ENCODE measurements at places on chromosomes 5 and 9.
A peak's percentile ranks its signal among the peaks of the same experiment; 100 is the strongest.

DNA sequence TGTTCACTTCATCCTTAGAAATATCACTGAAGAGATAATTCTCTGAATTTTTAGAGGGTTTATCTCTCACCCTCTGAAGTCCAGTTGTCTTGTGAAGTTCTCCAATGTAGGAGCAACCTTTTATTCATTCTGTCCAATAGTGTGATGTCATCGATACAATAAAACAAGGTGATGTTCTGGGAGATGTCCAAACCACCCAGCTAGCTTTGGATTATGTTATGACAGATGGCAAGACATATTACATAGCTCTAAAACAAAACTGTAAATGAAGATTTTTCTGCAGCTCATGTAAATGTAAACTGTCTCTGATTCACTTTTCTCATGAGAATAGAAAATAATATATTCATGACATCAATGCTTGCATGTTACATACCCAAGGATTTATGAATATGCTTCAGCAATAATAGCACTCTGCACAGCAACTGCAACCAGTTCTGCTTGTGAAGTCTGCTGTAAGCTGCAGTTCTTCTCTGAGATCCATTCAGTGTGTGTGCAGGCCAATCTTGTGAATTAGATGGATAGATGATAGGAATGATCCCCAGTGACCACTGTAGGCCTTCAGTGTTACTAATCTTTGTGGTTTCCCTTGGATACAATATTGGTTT lies 172.6 kb upstream of the CDH12 start:
- DNase-seq = no peak

DNA sequence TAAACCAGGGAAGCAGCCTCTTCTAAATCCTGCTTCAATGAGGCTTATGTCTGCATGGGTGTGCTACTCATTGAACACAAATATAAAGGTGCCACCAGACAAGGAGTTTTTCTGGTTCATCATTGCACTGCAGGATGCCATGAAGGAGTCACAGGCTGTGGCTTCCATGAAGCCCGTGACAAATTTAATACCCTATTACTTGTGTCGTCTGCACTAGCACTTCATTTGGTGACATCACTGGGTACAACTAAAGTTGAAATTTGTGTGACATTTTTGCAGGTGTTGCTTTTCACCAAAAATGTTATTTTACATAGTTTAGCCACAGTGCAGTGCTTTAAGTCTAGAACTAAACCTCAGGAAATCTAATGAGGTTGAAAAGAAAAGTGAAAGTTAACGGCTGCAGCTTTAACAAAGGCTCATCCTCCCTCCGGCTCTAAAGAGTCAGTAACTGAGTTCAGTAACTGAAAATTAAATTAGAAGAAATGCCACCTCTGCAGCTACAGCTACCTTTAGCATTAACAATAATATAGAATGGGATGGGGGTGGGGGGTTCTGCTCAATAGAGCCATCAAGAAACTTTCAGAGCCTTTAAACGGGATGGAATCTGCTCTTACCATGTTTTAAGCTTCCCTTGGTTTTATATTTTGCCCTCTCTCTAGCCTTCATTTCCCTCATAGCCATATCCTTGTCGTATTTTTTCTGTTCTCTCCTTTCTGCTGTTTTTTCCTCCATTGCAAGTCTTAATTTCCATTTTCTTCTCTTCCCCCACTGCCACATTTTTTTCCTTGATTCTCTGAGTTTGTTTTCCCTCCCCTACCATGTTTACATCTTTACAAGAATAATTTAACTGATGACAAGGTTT lies 233.8 kb upstream of the TMEM161B start:
- no peak for DNase-seq

GRCh38 chr5:179410291-179411160 lies 65.3 kb upstream of the ADAMTS2 start:
- no peak for DNase-seq

DNA sequence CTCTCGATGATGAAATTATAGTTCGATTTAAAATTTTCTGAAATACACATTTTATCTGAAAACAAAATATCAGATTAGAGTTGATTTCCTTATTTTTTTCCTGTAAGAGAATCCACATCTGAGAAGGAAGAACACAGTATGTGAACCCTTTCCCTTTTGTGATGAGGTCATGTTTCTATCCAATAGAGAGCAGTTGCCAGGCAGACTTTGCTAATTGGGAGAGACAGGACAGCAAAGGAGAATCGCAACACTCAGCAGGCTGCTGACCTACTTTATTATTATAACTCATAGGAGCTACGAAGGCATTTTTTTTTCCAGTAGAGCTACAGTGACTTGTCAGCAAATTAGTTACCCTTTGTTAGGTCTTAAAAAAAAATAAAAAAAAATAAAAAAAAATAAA lies 242.1 kb downstream of the HCN1 start:
- no peak for DNase-seq

DNA sequence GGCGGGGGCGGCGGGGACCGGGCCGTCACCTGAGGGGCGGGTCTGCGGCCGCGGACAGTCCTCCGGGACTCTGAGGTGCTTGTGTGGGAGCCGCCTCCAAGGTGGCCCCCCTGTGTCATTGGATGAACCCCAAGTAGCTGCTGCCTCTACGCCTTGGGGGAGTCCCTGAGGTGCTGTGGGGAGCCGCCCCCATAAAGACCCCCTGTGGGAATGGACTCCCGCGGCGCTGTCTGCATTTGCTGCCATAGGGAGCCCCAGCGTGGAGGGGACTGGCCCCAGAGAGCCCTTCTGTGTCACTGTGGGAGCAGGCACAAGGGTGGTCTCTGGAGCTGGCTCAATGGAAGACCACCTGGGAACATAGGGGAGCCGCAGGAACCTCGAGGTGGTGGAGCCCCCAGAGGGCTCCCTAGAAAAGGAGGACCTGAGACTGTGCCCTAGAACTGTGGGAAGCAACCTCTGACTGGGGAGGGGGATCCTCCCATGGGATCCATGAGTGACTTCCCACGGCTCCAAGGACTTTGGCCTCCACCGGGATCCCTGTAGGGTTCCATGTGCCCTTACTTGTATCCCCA lies 412 bp downstream of the PHF24 start:
- no peak for DNase-seq

DNA sequence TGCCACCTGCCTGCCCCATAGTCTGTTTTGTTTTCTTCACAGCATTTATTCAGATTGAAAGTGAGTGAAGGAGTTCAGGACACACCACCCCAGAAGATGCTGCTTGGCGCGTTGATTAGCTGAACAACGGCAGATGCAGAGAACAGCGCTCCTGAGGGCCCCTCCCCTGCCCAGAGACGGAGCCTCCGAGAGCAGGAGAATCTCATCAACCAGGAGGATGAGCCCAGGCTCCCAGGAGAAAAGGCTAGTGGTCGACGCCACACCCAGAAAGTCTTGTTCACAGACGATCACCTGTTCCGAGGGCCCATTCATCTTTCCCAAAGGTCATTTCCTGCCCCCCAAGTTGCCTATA lies 180.4 kb upstream of the PPP1R26 start:
- DNase-seq = no peak

- DNase-seq = no peak
Observed at GRCh38 chr5:78505860-78506259, 142.7 kb downstream of the LHFPL2 start.

DNA sequence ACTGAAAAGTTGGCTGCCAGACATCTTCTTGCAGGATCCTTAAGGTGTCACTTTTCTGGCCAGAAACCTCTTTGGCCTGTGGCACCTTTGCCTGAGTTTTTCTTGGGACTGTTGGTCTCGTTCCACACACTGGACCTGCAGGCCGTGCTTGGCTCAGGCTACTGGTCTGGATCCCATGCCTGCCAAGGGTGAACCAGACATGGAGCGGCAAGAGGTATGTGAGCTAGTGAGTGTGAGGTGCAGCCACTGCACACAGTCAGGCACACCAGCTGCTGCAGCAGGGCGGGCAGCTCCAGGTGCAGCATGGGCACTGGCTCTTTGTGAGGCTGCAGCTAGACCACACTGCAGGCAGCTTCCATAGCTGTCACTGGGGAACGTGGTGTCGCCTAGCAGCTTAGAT lies 47.9 kb downstream of the NDUFAF2 start:
- DNase-seq = no peak

GRCh38 chr5:83343299-83343698 lies 128.2 kb upstream of the VCAN start:
- no peak for DNase-seq

DNA sequence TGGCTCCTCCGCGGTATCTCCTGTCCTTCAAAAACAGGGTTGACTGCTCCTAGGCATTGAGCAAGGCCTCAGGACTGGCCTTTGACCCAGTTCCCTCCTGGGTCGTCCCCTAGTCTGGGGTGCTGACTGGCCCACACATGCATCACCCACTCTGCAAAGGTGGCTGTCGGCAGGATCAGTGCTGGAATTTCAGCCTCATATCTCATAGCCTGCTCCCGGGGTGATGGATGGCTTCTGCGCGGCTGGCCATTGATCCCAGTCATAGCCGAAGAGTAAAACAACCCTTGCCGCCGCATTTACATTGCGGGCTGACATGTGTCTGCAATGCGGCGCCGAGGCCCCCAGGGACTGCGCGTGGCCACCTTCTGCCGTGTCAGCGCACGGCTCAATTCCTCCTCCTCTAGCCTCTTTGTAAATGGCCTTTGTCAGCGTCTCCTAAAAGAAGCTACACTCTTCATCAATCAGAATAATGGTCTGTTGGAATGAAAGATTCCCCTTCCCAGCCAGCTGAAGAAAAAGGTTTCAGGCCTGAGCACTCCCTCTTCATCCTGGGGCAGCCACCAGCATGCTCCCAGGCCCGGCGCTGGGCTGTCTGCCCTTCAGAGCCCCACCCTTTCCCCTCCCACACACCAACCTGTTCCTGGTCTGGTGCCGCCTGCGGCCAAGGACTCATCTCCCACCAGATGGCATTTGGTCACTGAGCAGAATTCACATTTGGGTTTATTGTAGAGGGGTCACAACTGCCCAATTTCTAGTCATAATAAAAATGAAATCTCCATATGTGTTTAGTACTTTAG lies 159.0 kb downstream of the PJA2 start:
- DNase-seq = no peak

DNA sequence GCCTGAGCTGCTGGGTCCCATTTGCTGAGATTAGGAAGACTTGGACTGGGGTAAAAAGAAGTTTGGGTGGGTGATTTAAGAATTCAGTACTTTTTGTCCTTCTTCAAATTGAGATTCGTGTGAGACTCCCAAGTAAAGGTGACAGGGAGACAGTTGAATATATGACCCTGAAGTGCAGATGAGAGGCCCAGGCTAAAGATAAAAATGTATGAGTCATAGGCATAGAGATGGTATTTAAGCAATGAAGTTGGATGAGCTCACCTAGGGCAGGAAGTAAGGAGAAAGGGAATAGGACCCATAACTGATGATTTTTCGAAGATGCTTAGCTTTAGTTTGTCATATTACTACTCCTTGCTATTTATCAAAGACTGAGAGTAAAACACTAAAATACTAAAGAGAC lies 255.9 kb upstream of the ADRA1B start:
- DNase-seq = no peak

DNA sequence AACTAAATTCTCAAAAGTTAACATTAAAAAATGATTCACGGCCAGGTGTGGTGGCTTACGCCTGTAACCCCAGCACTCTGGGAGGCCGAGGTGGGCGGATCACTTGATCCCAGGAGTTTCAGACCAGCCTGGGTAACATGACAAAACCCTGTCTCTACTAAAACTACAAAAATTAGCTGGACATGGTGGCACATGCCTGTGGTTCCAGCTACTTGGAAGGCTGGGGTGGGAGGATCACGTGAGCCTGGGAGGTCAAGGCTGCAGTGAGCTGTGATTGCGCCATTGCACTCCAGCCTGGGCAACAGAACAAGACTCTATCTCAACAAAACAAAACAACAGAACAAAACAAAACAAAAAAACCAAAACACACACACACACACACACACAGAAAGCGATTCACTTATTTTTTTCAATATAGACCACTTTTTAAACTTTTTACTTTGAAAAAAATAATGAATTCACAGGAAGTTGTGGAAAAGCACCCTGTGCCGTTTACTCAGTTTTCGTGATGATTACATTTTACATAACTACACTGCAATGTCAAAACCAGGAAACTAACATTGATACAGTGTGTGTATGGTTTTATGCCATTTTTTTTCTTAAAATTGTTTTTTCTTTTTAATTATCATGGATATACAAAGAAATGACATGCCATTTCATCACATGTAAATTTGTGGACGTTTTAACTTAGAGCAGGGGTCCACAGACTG lies 73.7 kb downstream of the TENT4A start:
- DNase-seq = peak; percentile 23

- DNase-seq = no peak
Observed at GRCh38 chr9:27558307-27558706, 15.0 kb downstream of the C9orf72 start.

DNA sequence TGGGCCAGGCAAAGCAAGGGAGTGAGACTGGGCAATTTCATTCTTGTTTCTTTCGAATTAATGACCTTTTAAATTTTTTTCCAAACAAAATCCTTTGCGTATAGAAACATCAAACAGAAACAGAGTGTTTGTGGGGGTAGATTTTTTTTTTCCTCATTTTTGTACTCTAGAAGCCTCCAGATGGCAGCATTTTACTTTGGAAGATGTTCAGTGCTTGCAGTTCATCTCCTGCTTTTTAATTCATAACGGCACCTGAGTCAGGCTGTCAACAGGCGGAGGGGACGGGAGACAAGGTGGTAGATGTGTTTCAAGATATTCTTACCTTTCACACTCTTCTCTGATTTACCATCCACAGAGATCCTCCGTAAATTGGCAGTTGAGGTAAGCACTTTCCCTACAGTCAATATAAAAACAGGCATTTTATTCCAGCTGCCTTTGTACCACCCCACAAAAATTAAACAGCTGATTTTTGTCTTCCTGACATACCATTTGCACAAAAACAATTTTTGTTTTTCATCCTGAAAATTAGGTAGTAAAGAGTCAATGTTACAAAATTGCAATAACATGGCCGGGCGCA lies 99.5 kb upstream of the FBXL17 start:
- peak; percentile 6 for DNase-seq

DNA sequence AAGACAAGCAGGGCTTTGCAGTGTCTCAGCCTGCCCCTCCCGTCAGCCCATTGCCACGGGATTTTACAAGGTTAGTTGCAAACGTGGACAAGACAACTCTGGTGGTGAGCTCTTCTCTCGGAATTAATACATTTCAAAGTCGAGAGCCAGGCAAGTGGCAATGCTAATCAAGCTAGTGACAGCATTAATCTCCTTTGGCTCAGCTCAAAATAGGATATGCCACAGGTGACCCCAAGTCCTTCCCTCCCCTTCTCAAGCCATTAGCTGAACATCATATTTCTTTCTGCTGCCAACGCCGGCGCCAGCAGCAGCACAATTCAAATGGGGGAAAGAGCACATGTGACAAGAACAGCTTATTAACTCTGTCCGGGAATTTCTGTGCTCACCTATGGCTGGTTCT lies 190.1 kb downstream of the ATPSCKMT start:
- no peak for DNase-seq

GRCh38 chr5:102718819-102719218 lies 36.3 kb upstream of the PAM start:
- DNase-seq = peak; percentile 26

- no peak for DNase-seq
Observed at GRCh38 chr5:60972231-60972630, 27.2 kb downstream of the NDUFAF2 start.

- DNase-seq = no peak
Observed at GRCh38 chr5:173018358-173018757, 34.8 kb downstream of the ATP6V0E1 start.

Measured in HFFc6 (cell line).